ENCODE measurements at places on chromosomes 6 and 20. TPM values are rescaled to one million over a fixed set of nuclear protein-coding genes. Genes with fewer than 3 reads are reported as not detected.

The PNPLA1 gene
- not detected for total RNA-seq

The CSTF1 gene
- total RNA-seq: 36.8 TPM

The CENPB gene
- 88.3 TPM for total RNA-seq

The MEP1A gene
- not detected for total RNA-seq
